Eye (tissue), 1 donor: ENCODE measurements at places on chromosomes 5 and 9.
A peak's percentile ranks its signal among the peaks of the same experiment; 100 is the strongest.

GRCh38 chr9:89745601-89746376, 141.0 kb downstream of the GADD45G start:
- DNase-seq = no peak

DNA sequence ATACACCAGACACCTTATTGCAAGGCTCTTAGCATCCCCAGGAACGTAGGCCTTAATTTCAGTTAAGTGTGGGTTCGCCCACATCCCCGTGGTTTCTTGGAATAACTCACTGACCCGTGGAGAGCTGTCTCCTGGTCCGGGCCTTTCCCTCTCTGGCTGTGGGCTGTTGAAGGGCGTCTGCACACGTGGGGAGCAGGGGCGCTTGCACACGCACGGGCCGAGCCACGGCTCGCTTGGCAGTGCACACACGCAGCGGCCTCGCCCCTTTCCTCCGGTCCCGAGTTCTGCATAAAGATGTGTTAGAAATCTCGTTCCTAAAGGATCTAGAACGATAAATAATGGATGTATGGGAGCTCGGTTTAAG, 141.9 kb downstream of the PBX3 start:
- no peak for DNase-seq

DNA sequence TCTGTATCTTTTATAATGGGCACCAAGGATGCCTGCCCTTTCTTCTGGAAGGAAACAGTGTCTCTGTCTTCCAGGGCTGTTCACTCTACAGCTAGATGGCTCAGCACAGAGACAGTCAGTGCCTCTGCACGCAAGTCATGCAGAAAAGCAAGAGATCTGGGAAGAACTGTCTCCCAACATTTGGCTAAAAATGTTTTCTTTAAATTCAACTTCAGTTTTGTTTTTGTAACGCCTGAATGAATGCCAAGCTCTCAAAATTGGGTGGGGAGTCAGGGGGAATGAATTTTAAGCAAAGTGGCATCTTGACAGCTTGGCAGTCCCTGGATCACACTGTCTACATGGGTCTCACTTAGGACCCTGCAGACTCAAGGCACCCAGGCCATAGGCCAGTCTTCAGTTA, 12.6 kb downstream of the OLFML2A start:
- no peak for DNase-seq

- DNase-seq = no peak
Observed at GRCh38 chr5:89125372-89125771, 242.4 kb upstream of the MEF2C start.

DNA sequence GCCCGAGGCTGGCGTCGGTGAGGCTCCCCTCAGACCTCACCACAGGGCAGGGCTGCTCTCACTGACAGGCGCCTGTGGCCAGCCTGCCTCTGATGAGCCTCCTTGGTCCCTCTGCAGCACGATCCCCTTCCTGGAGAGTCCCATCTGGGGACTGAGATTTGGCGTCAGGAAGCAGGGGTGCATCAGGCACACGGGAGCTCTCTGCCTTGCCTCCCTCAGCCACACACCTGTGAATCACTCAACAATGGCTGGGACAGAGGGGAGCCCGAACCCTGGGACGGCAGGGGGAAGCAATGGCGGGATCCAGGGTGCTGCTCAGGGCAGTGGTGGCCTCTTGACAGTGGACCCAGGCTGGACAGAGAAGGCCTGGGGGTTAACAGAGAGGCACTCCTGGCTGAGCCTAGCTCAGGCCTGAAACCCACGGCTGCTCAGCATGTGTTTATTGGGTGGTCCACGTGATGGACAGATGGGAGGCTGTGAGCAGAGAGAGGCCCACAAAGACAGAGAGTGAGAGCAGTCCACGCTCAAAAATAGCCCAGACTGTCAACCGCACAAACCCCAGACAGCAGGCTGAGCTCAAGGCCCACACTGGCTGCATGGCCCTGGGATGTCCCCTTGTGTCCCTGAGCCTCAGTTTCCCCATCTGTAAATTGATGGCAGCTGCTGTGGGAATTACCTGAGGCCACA, 11.9 kb downstream of the RASGEF1C start:
- DNase-seq = no peak

DNA sequence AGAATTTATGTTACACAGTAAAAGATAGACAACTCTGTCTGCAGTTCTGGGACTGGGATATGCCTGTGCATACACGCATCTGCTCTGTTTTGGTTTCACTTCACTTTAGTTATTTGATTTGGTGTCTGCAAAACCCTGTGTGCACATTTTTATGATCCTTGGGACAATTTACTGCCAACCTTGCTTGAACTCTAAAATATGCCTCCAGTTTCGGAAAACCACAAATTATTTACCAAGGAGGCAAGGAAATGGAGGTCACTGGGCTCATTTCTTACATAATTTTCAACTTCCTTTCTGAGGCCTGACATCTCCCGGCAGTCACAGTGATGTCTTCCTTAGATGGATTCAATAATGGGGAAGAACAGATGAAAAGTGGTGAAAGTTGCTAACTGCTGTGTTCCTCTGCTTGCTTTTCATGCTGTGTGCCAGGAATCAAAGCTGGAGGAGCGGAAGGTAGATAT, 61.2 kb upstream of the TAF11L2 start:
- DNase-seq = no peak

DNA sequence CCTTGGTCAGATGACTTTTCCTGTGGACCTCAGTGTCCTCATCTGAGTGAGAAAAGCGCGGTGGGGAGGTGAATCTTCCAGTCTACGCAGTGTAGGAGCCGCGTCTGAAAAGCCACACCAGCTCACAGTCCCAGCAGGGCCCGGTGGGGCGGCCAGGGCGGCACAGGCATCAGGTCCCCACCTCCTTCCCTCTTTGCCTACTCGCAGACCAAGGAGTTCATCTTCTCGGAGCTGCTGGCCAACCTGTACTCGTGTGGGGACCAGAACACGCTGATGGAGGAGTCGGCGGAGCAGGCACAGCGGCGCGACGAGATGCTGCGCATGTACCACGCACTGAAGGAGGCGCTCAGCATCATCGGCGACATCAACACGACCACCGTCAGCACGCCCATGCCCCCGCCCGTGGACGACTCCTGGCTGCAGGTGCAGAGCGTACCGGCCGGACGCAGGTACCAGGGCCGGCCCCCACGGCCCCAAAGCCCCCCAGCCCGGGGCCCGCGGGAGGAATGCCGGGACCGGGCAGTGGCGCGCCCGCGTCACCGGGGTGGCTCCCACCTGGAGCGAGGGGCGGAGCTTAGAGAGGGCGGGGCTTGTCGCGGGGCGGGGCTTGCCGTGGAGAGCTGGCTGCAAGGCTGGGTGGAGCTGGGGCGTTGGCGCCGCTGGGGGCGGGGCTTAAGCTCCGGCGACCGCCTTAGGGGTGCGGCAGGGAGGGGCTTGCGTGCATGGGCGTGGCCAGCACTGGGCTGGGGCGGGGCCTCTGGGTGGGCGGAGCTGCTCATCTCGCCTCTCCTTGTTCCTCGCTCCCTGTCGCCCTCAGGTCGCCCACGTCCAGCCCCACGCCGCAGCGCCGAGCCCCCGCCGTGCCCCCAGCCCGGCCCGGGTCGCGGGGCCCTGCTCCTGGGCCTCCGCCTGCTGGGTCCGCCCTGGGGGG, 25.6 kb downstream of the GOLGA2 start:
- peak; percentile 79 for DNase-seq

DNA sequence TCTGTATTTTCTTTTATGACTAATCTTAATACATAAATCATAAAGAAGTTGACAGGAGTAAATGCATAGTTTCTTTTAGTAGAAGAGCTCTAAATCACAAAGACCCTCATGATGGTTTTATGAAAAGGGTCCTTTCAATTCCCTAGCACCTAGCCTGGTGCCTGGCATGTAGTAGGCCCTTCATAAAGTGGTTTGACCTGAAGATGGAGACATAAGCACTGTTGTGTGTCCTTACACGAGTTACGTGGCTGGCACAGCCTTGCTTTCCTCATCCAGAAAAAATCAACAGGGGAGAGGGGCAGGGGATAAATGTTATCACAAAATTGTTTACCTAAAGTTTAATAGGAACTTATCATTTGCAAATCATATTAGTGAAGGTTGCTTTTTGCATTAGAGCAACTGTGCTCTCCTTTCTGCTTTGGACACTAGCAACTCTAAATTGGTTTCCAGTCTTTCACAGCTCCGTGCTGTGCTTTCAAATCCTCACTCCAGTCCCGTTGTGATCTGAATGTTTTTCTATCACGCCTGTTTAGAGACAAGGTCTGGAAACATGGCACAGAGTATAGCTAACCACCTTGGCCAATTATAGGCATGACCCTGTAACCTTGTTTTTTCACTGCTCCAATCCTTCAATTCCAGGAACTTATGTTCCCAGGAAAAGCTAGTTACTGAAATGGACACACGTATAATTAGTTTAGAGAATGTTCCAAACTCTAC, 55.7 kb downstream of the ARL15 start:
- no peak for DNase-seq

GRCh38 chr9:84393266-84393950, 52.9 kb upstream of the SLC28A3 start:
- no peak for DNase-seq

DNA sequence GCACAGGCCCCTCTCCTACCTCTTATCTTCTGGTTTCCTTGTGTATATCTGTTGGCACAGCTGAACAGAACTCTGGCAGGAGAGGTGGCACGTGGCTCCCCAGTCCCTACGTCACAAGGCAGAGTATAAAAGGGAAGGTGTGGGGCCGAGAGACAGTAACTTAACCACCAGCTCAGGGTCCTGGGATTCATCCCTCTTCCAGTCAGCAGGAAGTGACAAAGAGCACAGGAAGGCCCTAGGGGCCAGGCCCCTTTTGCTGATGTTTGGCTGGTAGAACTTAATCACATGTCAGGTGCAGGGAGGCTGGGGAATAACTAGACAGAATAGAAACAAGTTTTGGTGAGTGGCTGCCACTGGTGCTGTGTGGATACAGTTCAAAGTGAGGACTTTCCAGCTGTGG, 4.5 kb upstream of the ICE1 start:
- DNase-seq = no peak

- no peak for DNase-seq
Observed at GRCh38 chr5:158049459-158049858, 190.5 kb upstream of the CLINT1 start.

DNA sequence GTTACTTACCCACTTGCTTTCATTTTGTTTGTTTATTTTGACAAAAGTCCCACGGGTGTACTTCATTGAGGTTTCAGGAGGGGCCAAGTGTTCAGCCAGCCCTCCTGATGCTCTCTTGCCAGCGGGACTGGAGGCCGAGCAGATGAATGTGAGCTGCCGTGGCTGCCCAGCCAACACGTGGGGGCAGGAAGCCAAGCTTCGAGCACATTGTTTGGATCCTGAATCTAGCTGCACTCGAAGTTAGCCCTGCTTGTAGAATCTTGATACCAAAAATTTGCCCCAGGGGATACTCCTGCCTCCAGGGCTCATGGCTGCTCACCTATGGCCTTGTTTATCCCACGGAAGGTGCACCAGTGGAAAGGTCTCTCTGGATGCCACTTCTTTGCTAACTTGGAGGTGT, 49.3 kb downstream of the RASGEF1C start:
- DNase-seq = no peak

GRCh38 chr5:96885518-96886338, 9.4 kb downstream of the ERAP2 start:
- DNase-seq = peak; percentile 56

- no peak for DNase-seq
Observed at GRCh38 chr5:155822177-155822576, 504.8 kb upstream of the SGCD start.

DNA sequence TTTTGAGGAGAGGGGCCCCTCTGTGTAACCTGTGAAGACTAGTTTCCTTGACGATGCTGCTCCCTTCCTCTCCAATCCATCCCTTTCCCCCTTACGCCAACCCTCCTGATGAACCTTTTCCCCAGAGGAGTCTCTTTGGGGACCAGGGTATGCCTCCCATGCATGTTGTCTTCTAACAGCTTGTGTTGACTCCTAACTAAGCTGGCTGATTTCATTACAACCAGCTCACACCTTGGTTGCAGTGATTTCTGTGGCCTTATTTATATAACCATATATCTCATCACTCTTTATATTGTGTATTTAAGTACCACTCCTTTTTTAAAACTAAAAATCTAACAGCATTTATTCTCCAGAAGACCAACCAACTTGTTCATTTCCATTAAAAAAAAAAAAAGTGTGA, 42.5 kb downstream of the SFXN1 start:
- no peak for DNase-seq

DNA sequence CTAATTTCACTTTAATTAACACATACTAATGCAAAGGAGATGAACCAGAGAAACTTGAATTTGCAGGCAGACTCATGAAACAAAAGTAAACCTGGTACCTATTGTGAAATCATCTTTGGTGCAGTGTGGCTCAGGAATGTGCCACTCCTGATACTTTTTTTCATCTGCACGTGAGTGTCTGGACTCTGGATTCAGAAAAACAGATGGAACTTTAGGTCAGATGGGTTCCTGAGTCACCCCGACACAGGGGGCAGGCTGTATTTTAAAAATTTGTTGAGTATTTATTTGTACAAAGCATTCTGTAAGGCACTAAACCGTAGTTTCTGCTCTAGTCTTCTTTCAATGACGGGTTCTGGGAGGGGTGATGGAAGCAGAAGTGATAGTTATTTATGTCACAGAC, 52.2 kb upstream of the TUT7 start:
- peak; percentile 15 for DNase-seq

DNA sequence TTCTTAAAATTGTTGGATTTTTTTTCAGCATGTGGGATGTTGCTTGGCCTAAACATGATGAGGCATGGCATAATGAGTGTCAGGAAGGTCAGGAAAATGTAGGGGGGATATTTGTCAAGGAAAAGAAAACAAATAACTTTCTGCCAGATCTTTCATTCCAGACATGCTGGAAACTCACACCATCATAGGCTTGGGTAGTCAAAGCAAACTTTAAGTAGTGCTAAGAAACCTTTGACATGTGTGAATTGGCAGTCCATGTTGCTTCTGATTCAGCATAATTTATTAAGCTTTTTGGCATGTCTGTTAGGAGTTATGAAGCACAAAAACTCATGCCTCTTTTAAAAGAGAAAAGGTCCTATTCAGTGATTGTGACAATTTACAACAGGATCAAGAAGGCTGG, 61.3 kb upstream of the MTAP start:
- DNase-seq = no peak

DNA sequence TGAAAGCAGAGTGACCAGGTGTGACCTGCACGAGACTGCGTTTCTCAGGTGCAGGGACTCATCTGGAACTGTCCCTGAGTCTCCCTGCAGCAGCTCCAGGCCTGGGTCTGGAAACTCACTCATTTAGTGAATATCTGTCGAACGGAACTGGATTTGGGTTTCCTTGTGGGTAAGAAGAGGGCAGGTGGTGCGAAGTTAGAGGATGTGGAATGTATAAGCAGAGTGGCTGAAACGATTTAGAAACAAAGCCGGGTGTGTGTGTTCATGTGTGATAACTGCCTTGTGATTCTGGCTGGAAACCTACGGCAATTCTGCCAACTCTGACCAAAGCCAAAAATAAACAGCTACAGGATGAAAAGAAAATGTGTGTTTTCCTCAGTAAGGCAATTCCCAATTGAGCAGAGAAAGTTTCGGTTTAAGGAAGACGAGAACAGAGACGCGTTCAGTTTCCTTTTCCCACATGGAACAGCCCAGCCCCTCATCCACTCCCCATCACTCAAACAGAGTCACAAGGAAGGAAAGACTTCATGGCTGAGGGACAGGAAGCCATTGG, 130.3 kb downstream of the NSG2 start:
- no peak for DNase-seq

GRCh38 chr5:172871982-172872381, 37.9 kb downstream of the ERGIC1 start:
- no peak for DNase-seq

GRCh38 chr5:37736397-37736796, 103.4 kb downstream of the GDNF start:
- no peak for DNase-seq

- DNase-seq = peak; percentile 25
Observed at GRCh38 chr5:178739452-178740180, 9.2 kb upstream of the ZNF354A start.
